ENCODE measurements at places on chromosomes 6 and 20.

- no peak for DNase-seq
These were observed 1.9 kb downstream of the PLCB1 start for GRCh38 chr20:8133851-8134451.

DNA sequence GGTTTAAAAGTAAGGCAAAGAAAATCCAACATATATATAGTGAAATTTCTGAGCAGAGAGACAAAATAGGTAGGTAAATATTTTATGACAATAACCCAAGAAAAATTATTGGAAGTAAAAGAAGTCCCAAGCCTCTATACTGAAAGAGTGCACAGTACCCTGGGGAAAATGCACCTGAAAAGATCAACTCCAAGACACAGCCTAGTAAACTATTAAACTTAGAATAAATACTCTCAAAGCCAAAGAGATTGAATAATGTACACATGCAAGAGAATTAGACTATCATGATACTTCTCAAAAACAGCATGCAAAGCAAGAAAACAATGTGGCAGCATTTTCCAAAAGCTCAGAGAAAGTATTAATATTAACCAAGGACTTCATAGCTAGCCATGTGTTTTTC, 676.8 kb upstream of the CHD6 start:
- no peak for DNase-seq

DNA sequence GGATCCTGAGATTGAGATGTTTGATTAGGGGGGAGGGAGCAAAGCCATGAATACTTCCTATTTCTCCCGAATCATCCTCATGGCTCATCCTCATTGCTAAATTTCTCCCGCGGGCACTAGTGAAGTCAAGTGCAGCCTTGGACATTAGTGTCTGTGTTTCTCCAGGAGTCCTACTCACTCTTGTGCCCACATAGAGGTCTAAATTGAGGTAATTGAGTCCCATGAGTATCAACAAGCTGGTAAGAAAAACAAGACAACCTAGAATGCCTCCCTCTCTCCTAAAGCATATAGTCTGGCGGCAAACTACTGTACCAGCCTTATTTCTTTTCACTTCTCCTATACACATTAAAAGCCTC, 420 bp downstream of the CENPQ start:
- no peak for DNase-seq

DNA sequence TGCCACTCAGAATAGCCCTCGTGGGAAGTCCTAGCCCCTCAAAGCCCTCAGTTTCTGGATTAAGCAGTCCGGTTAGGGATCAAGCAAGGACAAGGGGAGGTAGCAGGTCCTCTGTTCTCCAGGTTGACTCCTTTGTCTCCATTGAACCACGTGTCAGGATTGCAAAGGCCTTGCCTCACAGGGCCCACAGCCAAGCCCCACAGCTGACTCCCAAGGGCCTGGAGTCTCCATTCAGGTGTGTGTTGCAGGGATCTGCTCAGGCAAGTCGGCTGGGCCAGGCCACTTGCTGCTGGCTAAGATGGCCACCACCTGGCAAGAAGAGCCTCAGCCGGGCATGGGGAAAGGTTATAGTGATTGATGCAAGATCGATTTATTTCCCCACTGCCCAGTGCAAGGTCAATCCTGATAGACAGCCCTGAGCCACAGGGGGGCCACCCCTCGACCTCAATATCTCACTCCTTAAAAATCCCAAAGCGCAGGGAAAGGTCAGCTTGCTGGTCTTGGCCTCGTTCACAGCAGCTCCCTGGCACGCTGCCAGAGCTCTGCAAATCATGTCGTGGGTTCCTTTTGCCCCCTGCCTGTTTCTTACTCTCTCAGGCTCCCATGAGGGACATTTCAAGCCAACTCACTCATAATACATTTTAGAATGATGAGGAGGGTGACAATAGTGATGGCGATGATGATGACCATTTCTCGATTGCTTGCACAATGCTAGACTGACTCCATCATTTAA, 75.9 kb downstream of the EDN3 start:
- DNase-seq = no peak

DNA sequence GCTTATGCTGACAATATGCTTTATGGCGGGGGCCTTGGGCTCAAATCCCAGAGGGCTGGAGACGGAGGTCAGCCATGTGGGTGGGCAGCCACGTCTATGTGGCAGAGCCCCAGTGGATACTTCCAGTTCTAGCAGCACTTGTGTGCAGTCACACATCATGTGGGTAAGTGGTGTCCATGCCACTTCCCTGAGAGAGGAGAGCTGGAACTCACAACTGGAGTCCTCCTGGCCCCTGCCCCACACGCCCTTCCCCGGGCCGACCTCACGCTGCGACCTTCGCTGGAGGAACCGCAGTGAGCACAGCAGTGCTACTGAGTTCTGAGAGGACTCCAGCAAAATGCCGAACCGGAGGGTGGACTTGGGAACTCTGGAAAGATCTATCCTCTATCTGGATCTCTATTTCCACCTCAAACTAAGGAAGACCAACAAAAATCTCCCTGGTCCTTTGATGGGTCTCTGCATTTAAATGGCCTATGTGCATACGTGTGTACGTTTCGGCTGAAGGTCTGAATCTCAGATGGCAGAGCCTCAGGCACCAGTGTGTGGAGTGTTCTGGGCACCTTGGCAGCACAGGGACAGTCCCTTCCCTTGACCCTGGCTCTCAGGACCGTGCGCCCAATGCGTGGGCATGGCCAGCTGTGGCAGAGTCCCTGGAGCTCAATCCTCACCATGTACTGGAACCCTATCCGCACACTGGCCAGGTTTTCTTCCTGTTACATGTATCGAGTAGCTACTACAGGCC, 55.4 kb downstream of the GNAS-AS1 start:
- no peak for DNase-seq

DNA sequence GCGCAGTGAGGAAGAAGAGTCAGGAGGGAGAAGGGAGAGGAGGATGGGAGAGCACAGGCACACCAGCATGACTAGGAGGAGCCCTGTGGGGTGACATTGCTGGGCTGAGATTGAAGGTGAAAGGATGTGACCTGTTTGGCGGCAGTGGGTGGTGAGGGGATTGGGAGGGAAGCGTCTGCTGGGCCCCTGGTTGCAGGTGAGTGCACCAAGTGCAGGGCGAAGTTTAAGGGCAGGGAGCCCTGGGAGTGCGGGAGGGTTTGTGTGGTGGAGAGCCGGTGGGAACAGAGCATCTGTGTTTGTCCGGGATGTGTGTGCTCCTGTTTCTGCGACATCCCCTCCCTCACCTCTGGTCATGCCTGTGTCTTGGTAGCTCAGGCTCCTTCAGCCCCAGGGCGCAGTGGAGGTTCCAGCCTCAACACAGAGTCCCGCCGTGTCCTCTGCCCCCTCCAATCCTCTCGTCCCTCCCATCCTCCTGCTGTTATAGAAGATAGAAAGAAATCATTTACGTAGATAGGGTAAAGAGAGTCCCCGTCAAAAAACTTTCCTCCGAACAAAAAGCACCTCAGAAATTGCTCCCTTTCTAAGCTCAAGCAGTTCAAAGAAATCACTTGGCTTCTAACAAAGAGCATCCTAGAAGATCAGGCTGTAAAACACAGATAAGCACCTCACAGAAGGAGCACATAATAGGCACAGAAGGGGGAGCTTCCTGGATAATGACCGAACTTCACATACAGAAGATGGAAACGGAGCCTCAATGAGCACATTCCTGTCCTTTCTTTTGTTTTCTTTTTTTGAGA, 25.0 kb downstream of the ULBP1 start:
- no peak for DNase-seq

DNA sequence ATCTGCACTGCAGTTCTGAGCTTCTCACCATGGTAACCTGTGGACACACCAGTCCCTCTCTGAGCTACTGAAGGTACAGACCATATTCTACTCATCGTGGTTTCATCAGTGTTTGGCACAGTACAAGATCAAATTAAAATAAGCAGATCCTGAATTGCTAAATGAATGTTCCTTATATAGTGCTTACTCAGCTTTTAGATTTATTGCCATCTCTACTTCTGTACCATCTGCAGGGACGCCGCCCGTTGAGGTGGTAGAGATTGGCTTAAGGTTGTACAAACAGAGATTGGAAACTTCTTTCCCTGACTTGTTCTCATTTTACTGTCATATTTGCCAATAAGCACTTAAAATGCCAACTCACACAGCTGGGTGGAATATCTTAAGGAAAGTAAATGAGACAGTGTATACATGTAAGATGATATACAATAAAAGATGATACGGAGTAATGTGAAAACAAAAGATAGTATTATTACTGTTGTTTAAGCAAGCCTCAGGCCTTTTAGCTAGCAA, 223.4 kb upstream of the FOXQ1 start:
- no peak for DNase-seq

DNA sequence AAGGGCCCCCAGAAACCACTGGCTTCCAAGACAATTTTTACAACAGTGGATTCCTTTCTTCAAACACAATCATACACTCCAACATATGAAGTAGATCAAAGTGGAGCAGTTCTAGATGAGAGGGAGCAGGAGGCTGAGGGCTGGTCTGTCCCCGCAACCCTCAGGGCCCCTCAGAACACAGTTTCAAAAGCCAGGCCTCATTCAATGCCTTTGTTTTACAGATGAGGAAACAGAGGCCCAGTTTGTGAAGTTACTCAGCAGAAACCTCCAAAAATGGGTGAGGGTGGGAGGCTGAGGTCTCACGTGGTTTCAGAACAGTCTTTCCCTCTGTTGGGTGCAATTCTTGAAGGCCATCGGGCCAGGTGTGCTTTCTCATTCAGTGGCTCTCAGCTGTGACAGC, 134.9 kb downstream of the SCML4 start:
- DNase-seq = no peak

- no peak for DNase-seq
These were observed 27.0 kb upstream of the MARCKS start for GRCh38 chr6:113830140-113830539.

- no peak for DNase-seq
These were observed 32.5 kb downstream of the THEMIS start for GRCh38 chr6:127868338-127868737.

GRCh38 chr6:99490608-99491007, 24.6 kb downstream of the USP45 start:
- no peak for DNase-seq

GRCh38 chr6:151075005-151075404, 164.8 kb upstream of the AKAP12 start:
- no peak for DNase-seq

DNA sequence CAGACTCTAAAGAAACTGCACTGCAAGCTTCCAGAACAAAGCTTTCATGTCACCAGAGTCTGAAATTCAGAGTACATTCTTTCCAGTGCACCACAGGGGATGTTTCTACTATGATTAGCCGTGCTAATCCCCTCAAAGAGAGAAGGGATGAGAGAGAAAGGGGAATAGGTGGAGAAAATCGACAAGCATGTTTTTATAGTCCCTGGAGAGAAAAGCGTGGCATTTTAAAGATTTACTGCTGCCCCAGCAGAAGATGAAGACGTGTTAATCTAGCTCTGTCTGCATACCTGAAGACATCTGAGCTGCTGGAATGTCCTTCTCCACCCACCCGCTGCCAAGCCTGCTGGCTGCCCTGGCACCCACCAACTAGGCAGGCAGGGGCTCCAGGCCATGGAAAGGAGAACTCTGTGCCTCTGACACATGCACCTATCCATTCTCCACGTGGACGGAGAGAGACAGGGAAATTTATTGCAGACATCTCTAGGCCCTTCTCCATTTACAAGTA, 4.1 kb downstream of the MYLK4 start:
- DNase-seq = no peak

- DNase-seq = peak; percentile 12
These were observed 94.2 kb downstream of the RREB1 start for GRCh38 chr6:7201732-7202541.

GRCh38 chr6:153051801-153052200, 49.3 kb upstream of the MTRF1L start:
- DNase-seq = no peak

GRCh38 chr6:166764473-166765233, 137.6 kb upstream of the RPS6KA2 start:
- DNase-seq = no peak

DNA sequence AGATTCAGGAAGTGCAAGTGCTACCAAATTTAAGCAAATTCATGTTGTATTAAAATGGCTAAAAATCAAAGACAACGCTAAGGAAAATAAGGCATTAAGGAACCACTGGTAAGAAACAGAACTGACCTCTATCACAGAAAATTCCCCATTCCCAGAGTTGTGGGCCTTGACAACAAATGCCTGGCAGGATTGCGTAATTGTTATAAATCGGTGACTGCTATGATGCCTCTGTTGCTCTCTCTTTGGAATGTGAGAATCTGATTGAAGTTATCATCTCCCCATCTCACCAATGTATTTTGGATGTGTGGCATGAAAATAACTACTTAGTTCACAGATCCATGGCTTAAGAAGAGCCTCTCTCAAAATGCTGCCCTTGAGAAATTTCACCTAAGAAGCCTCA, 257.3 kb downstream of the OGFRL1 start:
- DNase-seq = no peak

DNA sequence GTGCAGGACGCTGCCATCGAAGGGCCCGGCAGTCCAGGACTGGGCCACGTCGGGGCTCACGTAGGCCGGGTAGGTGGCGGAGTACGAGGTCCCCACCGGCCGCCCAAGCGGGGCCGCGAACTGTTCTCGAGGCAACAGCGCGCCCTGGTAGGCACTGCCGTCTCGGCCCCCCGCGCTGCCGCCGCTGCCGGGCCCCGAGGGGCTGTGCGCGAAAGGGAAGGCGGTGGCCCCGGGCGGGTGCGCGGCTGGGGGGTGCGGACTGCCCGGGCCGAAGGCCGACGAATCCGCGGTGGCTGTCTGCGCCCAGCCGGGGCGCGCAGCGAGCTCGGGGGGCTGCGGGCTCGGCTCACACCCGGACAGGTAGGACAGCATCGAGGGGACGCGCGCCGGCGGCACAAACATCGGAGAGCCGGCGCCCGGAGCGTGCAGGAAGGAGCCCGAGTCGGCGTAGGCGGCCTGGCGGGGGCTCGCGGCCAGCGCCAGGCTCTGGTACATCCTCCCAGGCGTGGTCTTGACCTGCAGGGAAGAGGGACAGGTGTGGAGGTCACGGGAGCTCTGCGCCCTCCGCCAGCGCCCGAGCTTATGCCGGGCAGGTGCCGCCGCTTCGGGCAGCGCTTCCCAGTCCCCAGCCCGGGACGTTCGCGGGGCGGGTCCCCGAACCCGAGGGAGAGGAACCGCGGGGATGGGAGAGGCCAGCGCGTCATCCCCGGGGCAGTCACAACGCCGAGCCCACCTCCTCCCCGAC, 596 bp downstream of the GATA5 start:
- no peak for DNase-seq

GRCh38 chr6:27911956-27912446, at the start of gene OR2B2:
OR2B2 (minus strand) TSS chr6:27912396; CDS start chr6:27912319, 77 bp downstream.
- no peak for DNase-seq

DNA sequence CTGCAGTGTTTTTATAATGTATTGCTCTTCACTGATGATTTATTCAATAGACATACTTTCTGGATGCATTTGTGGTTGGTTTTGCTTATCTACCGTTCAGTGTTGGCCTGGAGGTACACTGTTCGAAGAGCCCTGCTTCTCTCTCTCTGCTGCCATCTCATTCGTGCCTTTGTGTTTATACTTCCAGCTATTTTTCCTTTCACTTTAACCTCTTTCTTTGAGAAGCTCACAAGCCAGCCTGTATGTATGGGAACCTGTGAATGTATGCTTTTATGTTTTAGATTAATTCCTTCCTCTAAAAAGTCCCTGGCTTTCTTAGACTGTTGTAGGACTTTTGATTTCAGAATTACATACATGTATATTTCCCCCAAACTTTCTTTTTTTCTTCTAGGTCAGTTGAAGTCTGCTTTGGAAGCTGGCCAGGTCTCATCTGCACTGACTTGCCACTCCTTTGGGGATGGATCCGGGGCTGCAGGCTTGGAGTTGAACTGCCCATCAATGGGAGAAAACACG, 83.0 kb downstream of the SCAND1 start:
- DNase-seq = no peak
